ENCODE measurements at places on chromosomes 6 and 20.

GRCh38 chr20:20869161-20869775, 156.8 kb upstream of the RALGAPA2 start:
- H3K4me3 ChIP-seq: no peak overlapping the region
- peaks cover 60% of the 10 kb centered on the region for H3K27me3 ChIP-seq
- no peak for DNase-seq
- H3K4me1 ChIP-seq: no peaks in the 10 kb centered on the region

DNA sequence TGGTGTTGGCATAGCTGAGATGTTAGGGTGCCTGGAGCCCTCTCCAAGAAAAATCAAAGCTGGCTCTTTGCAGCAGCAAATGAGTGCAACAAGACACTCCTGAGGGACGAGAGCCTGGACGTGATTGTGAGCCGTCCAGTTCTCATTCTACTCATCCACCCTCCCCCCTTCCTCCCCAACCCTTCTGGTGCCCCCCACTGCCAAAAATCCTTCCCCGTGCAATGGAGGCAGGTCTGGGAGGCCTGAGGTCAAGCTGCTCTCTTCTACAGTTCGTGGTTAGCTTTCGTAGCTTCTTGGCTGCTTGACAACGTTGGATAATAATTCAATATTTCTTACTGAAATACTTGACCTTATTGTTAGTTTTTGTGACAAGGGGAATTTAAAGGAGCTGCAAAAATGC, 185.3 kb upstream of the SUPT3H start:
- no peaks in the 10 kb centered on the region for H3K27me3 ChIP-seq
- H3K27ac ChIP-seq: peak overlapping the region; percentile 80
- no peak overlapping the region for H3K4me3 ChIP-seq
- H3K4me1 ChIP-seq: peaks cover 43% of the 10 kb centered on the region
- DNase-seq: no peak

GRCh38 chr20:36703530-36703929, 42.4 kb downstream of the NDRG3 start:
- no peaks in the 10 kb centered on the region for H3K4me1 ChIP-seq
- no peak overlapping the region for H3K4me3 ChIP-seq
- H3K27ac ChIP-seq: no peak overlapping the region
- H3K27me3 ChIP-seq: no peaks in the 10 kb centered on the region

- H3K4me3 ChIP-seq: no peak overlapping the region
- H3K36me3 ChIP-seq: no peaks in the 10 kb centered on the region
- no peaks in the 10 kb centered on the region for H3K27me3 ChIP-seq
- peaks cover 22% of the 10 kb centered on the region for H3K4me1 ChIP-seq
- no peak for DNase-seq
These were observed 117.5 kb upstream of the QKI start for GRCh38 chr6:163296835-163297519.

- DNase-seq: no peak
- H3K4me1 ChIP-seq: peaks cover 34% of the 10 kb centered on the region
- no peak overlapping the region for H3K4me3 ChIP-seq
- H3K36me3 ChIP-seq: no peaks in the 10 kb centered on the region
- H3K27me3 ChIP-seq: no peaks in the 10 kb centered on the region
These were observed 91.9 kb downstream of the TFAP2A start for GRCh38 chr6:10323018-10323417.

- H3K4me3 ChIP-seq: peak overlapping the region; percentile 13
- peaks cover 55% of the 10 kb centered on the region for H3K4me1 ChIP-seq
- peaks cover 72% of the 10 kb centered on the region for H3K27me3 ChIP-seq
These were observed 21.8 kb downstream of the PCK1 start for GRCh38 chr20:57582432-57583288.

- DNase-seq: no peak
- no peaks in the 10 kb centered on the region for H3K27me3 ChIP-seq
- no peak overlapping the region for H3K4me3 ChIP-seq
- H3K27ac ChIP-seq: no peak overlapping the region
- H3K4me1 ChIP-seq: peaks cover 12% of the 10 kb centered on the region
- no peaks in the 10 kb centered on the region for H3K36me3 ChIP-seq
These were observed 74.5 kb downstream of the GFOD1 start for GRCh38 chr6:13412639-13413465.

DNA sequence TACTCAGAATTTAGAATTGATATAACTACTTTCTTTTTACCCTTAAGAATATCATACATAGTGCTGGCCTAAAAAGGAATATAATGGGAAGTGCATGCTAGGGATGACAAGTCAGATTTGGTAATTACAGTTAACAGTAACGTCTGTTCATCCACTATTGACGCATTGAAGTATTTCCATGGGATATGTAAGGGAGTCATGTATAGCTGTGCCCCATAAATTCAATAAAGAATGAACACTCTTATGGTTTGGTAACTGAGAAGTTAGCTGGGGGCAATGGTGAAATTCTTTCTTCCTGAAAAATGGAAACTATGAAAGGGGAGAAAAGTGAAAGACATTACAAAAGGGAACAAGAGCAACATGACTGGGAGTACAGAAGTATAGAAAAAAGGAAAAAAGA, 2.6 kb upstream of the COL19A1 start:
- DNase-seq: no peak
- peaks cover 34% of the 10 kb centered on the region for H3K27me3 ChIP-seq
- H3K36me3 ChIP-seq: no peaks in the 10 kb centered on the region
- H3K27ac ChIP-seq: no peak overlapping the region
- no peak overlapping the region for H3K4me3 ChIP-seq

DNA sequence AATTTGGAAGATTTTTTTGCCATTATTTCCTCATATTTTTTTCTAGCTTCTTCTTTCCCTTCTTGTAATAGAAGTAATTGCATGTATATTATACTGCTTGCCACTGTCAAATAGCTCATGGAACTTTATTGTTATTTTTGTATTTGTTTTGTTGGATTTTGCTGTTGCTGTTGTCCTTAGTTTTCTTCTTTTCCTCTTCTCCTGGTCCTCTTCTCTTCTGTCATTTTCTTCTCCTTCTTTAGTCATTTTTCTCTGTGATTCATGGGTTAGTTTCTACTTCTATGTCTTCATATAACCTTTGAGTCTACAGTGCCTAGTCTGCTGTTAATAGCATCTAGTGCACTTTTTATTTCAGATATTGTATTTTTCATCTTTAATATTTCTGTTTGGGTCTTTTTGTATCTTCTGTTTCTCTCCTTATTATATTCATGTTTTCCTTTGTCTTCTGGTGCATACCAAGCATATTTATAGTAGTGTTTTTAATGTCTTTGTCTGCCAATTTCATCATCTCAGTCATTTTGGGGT, 226.2 kb downstream of the HIVEP2 start:
- no peak overlapping the region for H3K4me3 ChIP-seq
- H3K27me3 ChIP-seq: peaks cover 34% of the 10 kb centered on the region
- DNase-seq: no peak
- H3K27ac ChIP-seq: no peak overlapping the region

DNA sequence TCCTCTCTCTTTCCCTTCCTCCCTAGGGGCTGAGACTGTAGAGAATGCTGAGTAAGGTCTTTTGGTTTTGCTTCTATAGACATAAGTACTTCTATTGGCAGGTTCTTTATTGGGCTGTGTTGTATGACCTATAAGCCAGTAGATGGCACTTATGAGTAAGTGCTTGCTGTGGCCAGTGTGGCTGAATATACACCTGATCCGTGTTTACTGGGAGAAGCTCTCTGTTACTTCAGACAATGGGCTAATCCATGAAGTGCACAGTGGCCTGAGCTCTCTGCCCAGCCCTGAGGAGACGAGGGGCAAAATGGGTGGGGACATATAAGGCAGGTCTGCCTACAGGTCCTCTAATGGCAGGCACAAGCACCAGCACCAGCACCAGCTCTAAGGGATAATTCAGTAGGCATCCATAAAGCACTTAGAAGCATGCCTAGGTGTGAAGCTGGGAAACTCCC, 610.3 kb downstream of the RNF144B start:
- no peak for DNase-seq
- H3K27ac ChIP-seq: no peak overlapping the region
- H3K27me3 ChIP-seq: peaks cover 4% of the 10 kb centered on the region
- peaks cover 6% of the 10 kb centered on the region for H3K36me3 ChIP-seq
- H3K4me1 ChIP-seq: peaks cover 9% of the 10 kb centered on the region
- no peak overlapping the region for H3K4me3 ChIP-seq

DNA sequence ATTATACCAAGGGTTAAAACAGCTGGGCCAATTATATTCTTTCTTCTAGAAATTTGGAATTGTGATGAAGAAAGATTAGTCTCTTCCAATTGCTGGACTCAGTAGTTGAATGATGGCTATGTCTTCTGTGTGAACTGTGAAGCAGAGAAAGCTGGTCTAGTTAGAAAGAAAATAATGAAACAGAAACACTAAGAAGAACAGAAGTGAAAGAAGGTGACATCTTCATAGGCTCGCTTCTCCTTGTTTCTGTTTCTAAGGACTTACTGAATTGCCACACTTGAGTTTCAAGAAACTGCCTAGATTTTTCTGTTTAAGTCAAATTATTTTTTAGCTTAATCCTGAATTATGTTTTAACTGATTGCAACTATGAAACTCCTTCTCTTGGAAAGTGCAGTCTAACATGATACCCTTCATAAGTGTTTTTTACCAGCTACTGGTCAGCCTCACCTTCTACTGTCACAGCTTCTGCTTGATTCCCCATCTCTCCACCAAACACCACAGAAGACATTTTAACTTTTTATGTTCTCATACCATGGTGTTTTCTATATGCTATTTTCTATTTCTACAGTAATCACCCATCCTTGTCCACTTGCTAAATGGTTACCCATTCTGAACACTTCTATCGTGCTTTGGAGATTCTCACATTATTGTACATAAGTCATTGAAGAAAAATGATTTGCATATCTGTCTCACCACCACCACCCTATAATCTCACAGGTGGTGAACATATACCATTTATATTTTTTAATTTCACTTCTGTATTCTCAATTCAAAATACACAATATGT, 268.8 kb downstream of the GRIK2 start:
- H3K27ac ChIP-seq: no peak overlapping the region
- no peaks in the 10 kb centered on the region for H3K27me3 ChIP-seq
- H3K36me3 ChIP-seq: no peaks in the 10 kb centered on the region
- no peak overlapping the region for H3K4me3 ChIP-seq

DNA sequence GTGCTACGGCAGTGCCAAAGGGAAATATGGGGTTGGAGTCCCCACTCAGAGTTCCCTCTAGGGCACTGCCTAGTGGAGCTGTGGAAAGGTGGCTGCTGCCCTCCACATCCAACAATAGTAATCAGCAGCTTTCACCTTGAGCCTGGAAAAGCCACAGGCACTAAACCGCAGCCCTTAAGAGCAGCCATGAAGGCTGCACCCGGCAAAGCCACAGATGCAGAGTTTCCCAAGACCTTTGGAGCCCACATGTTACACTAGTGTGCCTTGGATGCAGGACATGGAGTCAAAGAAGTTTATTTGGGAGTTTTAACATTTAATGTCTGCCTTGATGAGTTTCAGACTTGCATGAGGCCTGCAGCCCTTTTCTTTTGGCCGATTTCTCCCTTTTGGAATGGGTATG, 91.4 kb upstream of the HSF2 start:
- no peak for DNase-seq
- H3K36me3 ChIP-seq: no peaks in the 10 kb centered on the region
- no peak overlapping the region for H3K27ac ChIP-seq
- H3K27me3 ChIP-seq: peaks cover 20% of the 10 kb centered on the region

- H3K4me1 ChIP-seq: peaks cover 19% of the 10 kb centered on the region
- DNase-seq: no peak
- no peaks in the 10 kb centered on the region for H3K27me3 ChIP-seq
- no peak overlapping the region for H3K4me3 ChIP-seq
These were observed 494.3 kb downstream of the EPM2A start for GRCh38 chr6:145241039-145241438.

GRCh38 chr20:37748015-37748414, 54.2 kb downstream of the CTNNBL1 start:
- peaks cover 24% of the 10 kb centered on the region for H3K36me3 ChIP-seq
- DNase-seq: no peak
- no peaks in the 10 kb centered on the region for H3K4me1 ChIP-seq
- H3K4me3 ChIP-seq: no peak overlapping the region
- no peaks in the 10 kb centered on the region for H3K27me3 ChIP-seq
